Stimulated activated CD4-positive, alpha-beta T cell treated with anti-CD3 and anti-CD28 coated beads, Interleukin-4, amount 100 ng/mL, for 4 hours (primary cell): ENCODE measurements at places on chromosomes 5 and 9.

- DNase-seq = no peak
These were observed 14.3 kb downstream of the ARHGAP26 start for GRCh38 chr5:142784401-142784955.

- DNase-seq = no peak
These were observed 8.0 kb downstream of the SH3RF2 start for GRCh38 chr5:145944328-145944727.

DNA sequence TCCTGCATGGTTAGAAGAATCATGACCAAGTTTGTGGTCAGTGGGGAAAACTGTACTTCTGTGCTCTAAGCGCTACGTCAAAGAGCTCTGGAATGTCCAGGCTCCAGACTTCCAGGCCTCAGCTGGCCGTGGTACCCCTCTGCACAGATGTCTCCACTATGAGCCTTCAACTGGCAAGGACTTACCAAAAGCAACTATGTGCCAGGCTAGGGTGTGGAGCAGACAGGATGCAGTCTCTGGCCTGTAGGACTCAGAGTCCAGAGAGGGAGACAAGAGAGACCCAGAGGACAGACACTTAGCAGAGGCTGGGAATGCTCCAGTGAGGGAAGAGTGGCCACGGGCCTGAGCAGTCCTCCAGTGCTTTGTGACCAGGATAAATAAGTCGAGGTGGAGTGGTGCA lies 31.0 kb upstream of the TCF7 start:
- DNase-seq = no peak

- no peak for DNase-seq
These were observed 5.5 kb upstream of the ZNF354B start for GRCh38 chr5:178854284-178854683.

- no peak for DNase-seq
These were observed 119.4 kb upstream of the SPIN1 start for GRCh38 chr9:88268886-88269285.

- DNase-seq = no peak
These were observed 152.2 kb downstream of the CAVIN4 start for GRCh38 chr9:100730086-100730485.
